Neuronal stem cell (in vitro differentiated cells): ENCODE measurements at places on chromosomes 7 and 10.

GRCh38 chr10:110115784-110116520 lies 91.5 kb upstream of the MXI1 start:
- DNase-seq = no peak

- DNase-seq = no peak
These were observed 44.0 kb downstream of the PLXNA4 start for GRCh38 chr7:132532281-132532680.

GRCh38 chr10:115026056-115026745 lies 67.0 kb upstream of the ATRNL1 start:
- DNase-seq = no peak

- no peak for DNase-seq
These were observed 166.2 kb downstream of the FAM107B start for GRCh38 chr10:14608381-14609001.

DNA sequence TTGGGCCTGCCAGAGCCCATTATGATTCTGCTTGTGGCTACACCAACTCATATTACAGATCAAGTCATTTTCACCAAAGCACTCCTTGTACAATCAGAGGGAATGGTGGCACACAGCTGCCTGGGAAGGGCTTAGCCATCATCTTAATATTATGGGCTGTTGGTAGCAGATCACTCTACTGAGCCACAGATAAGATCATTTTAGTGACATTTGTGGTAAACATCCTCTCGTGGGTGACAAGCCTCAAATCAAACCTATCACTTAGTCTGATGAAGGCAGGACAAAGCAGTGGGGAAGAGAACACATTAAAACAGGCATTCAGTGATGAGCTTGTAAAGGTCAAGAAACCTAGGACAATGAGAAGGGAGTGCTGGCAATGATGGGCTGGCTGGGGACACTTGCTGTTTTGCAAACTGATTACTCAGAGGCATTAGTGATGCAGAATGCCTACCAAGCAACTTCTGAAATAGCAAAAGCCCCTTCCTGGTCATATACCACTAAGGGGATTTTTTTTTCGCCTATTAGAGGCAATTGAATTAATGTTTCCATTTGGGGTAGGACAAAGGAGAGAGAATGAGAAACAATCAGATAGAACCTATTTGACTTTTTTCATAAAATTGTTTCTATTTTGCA lies 137.5 kb upstream of the WDR11 start:
- no peak for DNase-seq

GRCh38 chr7:29327455-29327854 lies 132.9 kb downstream of the CHN2 start:
- no peak for DNase-seq

DNA sequence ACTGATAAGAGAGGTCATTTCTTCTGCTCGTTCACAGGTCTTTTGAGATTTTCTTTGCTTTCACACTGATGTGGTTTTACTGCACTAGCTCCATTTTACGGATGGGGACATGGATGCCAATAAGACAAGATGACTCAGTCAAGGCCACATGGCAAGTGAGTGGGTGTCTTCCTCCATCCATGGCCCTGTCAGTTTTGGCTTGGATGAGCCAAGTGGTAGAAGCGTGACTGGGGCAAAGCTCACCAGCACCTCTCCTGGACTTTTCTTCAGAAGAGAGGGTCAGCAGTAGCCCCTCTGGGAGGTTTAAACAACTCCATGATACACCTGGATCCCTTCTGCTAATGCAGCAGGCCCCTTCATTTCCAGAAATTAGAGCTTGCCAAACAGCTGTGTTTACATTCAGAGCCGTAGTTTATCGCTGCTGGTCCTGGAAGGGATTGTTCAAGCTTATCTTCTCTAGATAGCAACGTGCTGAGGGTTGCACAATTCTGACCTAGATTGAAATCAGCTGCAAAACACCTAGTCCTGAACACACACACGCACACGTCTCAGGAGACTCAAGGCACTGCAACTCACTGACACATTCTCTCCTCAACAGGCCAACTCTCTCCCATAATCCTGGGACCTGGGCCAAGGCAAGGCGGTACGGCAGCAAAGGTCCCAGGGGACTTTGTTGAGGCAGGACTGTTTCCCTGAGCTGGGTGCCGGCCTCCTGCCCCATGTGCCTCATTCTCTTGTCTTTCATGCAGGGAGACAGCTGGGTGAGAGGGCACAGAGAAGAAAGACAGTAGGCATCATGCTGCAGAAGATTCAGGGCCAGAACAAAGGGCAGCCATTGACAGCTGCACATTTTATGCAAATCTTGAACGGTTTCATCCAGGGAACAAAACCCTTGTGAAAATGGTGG lies 14.2 kb upstream of the PDCD4 start:
- no peak for DNase-seq

DNA sequence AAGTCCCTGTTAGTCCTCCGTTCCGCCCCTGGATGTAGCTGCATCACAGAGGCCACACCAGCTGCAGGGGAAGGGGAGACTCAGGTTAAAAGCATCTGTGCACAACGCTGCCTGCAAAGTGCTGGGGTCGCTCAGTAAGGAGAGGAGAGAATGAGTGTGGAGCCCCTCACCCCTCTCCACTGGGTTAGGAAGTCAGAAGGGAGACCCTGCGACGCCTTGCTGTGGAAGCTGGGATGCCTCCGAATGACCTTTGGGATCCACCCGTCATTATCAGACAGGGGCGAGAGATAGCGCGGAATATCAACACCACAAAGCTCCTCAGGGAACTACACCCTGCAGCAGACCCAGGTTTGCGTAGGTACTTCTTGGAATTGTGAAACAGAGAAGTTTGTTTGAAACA lies 167.7 kb upstream of the SHH start:
- no peak for DNase-seq

DNA sequence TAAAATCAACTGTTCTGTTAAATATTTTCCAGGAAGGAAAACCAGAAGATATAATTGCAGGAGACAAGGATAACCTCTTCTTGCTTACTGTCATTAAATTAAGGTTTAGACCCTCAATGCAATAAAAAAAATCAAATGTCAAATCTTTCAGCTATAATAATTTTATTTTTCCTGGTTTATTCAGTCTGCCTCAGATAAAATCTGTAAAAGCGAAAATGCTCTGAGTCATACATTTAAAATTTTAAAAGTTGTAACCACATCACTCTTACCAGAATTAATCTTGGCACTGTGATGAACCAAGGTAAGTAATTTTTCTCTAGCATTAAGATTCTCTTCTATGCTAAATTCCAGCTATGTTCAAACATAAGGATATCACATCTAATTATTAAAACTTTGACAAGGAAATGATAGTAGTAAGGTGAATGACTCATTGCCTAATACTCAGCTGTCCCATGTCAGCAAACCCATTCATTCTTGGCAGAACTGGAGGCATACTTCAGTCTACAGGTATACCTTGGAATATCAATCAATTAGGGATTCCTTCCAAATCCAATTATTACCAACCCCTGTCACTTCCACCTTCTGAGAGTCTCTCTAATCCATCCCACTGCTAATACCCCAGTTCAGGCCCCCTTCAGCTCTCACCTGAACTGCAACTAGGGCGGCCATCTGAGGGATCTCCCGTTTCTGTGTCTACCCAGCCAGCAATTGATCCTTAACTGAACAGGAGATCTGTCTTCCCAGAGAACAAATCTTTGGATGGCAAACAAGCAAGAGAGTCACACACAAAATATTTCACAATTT lies 434.1 kb downstream of the GRM8 start:
- no peak for DNase-seq

- DNase-seq = no peak
These were observed 112.3 kb upstream of the EFCAB10 start for GRCh38 chr7:105693576-105693975.

DNA sequence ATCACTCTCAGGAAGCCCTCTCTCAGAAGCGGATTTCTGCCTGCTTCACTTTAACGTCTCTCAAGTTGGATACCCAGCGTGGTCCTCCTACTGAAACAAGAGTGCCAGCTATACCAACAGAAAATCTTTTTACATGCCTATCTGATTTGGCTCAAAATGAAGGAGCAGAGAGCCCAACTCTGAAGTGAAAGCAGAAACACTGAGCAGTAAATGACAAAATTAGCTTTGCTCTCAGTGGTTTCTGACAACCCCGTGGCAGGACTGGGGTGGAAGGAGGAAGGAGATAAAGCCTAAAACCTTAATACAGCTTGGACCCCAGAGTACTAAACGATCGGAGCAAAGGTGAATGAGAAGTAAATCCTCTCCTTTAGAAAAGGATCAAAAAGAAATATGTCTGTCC lies 25.1 kb upstream of the GPR37 start:
- DNase-seq = no peak

DNA sequence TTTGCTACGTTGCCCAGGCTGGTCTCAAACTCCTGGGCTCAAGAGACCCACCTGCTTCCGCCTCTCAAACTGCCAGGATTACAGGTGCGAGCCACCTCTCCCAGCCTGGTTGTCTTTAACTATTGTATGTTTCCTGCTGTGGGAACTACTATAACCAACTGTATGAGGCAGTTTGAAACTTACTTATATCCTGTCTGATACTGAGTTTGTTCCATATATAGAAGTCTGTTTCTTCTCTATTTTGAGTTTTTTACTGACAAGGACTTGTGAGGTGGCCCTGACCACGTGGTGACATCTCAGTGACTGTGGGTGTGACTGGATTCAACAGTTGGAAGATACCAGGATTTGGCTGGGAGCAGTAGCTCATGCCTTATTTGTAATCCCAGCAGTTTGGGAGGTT lies 14.2 kb downstream of the FBH1 start:
- no peak for DNase-seq

DNA sequence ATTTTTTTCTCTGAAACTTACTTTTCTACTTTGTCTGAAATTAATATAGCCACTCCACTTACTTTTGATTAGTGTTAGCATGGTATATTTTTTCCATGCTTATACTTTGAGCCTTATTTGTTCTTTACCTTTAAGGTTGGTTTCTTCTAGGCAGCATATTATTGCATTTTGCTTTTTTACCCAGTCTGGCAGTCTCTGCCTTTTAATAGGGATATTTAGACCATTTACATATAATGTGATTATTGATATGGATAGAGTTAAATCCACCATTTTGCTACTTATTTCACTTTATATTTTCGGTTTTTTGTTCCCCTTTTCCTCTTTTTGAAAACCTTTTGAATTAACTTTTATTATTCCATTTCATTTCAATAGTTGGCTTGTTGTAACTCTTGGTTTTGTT lies 30.3 kb downstream of the CYP26A1 start:
- no peak for DNase-seq

- no peak for DNase-seq
These were observed 31.7 kb upstream of the ASL start for GRCh38 chr7:66043681-66044497.

DNA sequence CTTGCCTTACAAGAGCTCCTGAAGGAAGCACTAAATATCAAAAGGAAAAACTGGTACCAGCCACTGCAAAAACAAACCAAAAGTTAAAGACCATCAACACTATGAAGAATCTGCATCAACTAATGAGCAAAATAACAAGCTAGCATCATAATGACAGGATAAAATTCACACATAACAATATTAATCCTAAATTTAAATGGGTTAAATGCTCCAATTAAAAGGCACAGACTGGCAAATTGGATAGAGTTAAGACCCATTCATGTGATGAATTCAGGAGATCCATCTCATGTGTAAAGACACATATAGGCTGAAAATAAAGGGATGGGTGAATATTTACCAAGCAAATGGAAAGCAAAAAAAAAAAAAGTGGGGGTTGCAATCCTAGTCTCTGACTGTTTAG lies 29.6 kb downstream of the COG5 start:
- DNase-seq = no peak

GRCh38 chr10:79904671-79905321 lies 44.1 kb downstream of the SFTPD start:
- peak; percentile 58 for DNase-seq

DNA sequence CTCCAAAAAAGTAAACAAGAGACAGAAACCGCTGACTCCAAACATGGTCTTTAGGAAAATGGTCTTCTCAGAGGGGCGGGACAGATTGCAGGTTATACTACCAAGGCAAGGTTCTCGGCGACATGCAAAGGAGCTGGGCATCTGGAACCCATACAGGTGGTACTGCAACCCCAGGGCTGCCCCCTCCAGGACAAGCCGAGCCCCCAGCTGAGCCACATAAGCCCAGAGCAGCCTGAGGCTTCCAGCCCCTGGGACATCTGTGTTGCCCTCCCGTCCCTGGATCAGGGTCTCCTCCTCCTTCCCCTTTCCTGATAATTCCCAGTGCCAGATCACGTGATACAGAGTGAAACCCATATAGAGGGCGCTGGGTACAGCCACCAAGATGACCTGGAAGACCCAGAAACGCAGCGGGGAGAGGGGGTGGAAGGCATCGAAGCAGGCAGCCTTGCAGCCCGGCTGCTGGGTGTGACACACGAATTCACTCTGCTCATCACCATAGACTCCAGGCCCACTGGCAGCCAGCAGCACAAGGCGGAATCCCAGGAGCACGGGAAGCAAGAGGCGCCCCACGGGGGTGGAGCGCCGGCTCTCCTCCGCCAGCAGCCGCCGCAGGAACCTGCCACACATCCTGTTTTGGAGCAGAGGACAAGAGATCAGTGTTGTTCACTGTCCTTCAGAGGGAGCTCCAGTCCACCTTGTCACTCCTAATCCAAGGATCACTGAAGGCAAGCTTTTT lies at the start of gene GJC3:
Gene GJC3, minus strand, starts transcription at position 627 of the 736 bp plus-strand sequence. Its CDS starts 0 bp downstream, at position 627.
- DNase-seq = peak; percentile 20

- no peak for DNase-seq
These were observed 5.0 kb downstream of the HBP1 start for GRCh38 chr7:107173691-107174406.

DNA sequence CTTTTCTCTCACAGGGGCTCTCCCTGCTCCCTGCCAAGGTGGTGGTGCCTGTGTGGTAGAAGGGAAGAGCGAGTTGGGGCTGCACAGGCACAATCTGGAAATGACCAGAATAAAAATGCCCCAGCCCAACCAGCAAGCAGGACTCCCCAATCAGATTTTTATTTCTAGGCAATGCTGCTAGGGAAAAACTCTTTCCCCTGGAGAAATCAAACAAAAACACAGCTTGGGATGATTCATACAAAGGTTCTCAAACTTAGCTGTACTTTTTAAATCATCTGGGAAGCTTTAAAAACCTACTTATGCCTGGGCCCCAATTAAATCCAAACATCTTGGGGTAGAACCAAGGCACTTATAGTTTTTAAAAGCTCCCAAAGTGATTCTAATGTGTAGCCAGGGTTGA lies 243.2 kb downstream of the HTR7 start:
- no peak for DNase-seq

GRCh38 chr7:101173752-101174244 lies 6.3 kb downstream of the NAT16 start:
- DNase-seq = no peak

DNA sequence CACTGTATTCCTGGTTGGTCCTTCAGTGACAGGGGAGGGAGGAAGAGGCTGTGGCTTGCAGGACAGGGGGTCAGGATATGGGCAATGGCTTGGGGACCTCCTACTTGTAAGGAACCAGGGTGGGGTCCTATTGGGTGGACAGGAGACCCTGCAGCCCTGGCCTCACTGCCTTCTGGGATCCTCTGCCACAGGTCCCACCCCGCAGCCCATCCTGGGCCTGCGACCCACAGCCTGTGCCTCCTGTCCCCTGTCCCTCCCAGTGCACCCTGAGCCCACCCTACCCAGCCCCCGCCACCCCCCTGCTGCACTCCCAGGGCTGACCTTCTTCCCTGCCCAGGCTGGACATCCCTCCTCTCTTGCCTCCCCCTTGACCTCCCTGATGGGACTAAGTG lies 58.7 kb upstream of the MYL10 start:
- DNase-seq = no peak

GRCh38 chr7:69663911-69664832 lies 65.9 kb downstream of the AUTS2 start:
- no peak for DNase-seq

- DNase-seq = no peak
These were observed 117.7 kb downstream of the CCNY start for GRCh38 chr10:35453855-35454532.

GRCh38 chr10:75297021-75297599 lies 61.4 kb upstream of the COMTD1 start:
- no peak for DNase-seq
